ENCODE measurements at places on chromosomes 2 and 18.

- no peak for DNase-seq
These were observed 1142.1 kb downstream of the DPP10 start for GRCh38 chr2:115584507-115584906.

DNA sequence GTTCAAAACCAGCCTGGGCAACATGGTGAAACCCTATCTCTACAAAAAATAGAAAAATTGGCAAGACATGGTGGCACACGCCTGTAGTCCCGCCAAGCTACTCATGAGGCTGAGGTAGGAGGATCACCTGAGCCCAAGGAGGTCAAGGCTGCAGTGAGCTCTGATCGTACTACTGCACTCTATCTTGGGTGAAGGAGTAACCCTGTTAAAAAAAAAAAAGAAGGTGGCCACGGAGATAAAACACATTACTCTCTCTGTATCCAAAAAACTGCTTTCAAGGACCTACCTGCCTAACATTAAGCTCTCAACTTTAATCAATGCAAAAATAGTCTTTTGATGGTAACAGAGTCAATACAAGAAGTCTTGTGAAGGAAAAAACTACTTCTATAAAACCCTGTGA lies 57.3 kb downstream of the BAZ2B start:
- no peak for DNase-seq

- DNase-seq, result no peak
These were observed 193.2 kb downstream of the INO80D start for GRCh38 chr2:205892665-205893259.

GRCh38 chr2:205692104-205692503 lies 9.8 kb downstream of the NRP2 start:
- DNase-seq, result peak; percentile 59

DNA sequence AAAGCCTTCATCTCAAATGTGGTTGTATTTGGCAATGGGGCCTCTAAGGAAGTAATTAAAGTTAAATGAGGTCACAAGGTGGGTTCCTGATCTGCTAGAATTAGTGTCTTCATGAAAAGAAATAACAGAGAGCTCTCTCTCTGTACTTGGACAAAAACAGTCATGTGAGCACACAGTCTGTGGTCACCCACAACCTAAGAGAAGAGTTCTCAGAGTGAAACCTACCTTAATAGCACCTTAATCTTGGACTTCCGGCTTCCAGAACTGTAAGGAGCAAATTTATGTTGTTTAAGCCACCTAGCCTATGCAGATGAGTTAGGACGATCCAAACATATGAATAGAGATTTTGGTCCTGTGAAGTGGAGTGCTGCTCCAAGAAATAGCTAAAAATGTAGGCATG lies 758.9 kb downstream of the LRRTM4 start:
- DNase-seq, result no peak

DNA sequence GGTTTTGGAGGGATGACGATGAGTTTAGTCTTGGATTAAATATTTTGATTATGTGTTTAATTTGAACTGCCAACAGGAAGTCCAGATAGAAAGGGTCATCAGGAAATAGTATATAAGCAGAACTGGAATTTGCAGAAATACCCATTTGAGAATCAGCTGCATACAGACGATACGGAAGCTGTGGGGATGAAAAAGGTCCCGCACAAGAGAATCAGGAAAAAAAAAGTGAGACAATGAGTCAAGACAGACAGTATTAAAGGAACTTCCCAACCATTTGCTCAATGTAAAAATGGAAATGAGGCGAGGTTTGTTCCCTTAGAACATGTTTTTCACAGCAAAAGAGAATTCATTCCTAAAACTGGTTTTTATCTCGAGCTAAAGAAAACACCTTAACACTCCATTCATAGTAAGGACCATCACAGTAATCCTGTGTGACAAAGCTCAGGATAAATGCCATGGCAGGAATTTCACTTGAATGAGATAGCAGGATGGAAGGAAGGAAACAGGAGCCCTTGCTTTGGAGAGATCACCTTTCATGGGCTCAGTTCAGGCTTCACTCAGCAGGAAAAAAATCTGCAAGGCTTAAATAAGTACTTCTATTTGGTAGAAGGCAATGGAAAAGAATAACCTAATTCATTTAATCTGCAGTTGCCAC lies 29.3 kb downstream of the BCL2 start:
- DNase-seq, result no peak

- peak; percentile 40 for DNase-seq
These were observed 13.2 kb downstream of the TSHZ1 start for GRCh38 chr18:75223687-75224347.

DNA sequence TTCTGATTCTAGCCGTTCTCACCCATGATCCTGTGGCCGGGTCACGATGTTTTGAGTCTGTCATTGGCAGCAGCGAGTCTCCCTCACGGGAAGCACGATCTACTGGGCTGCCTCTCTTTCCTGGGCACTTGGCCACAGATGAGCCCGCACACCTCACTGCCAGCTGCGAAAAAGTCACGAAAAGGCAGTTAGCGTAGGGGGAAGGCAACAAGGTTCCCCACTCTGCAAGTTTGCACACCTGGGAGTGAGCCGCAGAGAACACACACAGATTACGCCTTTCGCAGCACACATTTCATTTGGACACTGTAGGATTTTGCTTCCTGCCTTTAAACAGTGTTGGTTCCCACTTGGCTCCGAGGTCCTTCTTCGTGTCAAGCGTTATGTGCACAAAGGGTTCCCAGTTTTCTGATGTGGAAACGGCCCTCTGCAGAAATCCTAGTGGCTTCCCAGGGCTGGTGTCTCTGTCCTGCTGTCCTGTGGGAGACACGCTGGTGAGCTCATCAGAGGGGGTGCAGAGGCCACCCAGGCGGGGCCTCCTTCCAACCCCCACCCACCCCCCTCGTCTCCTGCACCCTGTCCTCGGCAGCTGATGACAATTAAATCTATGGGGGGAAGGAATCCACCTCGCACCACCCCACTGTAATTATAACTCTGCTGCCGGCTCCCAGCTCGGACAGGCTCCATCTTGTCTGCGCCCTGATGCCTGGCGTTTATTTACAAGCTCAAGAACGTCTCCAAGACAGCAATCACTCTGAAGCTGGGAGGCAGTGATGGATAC lies 157.3 kb upstream of the SALL3 start:
- DNase-seq, result no peak

- DNase-seq, result peak; percentile 63
These were observed 116.0 kb downstream of the TNS1 start for GRCh38 chr2:217886720-217887309.

- DNase-seq, result peak; percentile 31
These were observed 38.0 kb upstream of the NEDD4L start for GRCh38 chr18:58005885-58006523.

DNA sequence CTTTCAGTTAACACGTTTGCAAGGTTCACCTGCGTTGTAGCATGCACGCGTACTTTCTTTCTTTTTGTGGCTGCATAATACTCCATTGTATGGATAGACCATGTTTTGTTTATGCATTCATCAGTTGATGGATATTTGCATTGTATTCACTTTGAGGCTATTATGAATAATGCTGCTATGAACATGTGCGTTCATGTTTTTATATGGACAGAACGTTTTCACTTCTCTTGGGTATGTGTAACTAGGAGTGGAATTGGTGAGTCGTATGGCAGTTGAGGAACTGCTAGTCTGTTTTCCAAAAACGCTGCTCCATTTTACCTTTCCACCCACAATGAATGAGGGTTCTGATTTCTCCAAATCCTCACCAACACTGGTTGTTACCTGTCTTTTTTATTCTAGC lies 244.3 kb downstream of the GLI2 start:
- DNase-seq, result no peak

- DNase-seq, result no peak
These were observed 583.7 kb upstream of the HNMT start for GRCh38 chr2:137380610-137381009.

- DNase-seq, result peak; percentile 63
These were observed at the start of gene FAM124B for GRCh38 chr2:224401641-224402342. TSS of gene FAM124B (minus strand) at chr2:224402107. CDS start at chr2:224401768, 339 bp downstream.

GRCh38 chr2:182504903-182505302 lies 78.1 kb upstream of the PDE1A start:
- peak; percentile 71 for DNase-seq

GRCh38 chr2:95359031-95359430 lies 43.5 kb upstream of the FAHD2A start:
- peak; percentile 76 for DNase-seq

DNA sequence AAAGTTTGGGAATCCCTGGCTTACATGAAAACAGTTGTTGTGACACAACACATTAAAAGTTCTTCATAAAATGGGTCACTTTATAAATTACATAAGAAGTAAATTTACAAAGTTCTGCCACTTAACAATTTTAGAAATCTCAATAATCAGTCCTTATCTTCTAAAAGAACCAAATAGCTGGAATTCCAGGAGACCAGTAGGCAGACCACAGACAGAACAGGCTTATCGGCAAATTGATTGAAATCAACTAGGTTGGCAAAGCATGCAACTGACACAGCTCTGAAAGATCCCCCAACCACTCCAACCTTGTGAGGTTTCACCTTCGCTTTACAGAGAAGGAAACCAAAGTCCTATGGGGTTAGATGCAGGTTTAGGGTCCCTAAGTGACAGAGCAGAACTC lies 103.0 kb downstream of the DNER start:
- peak; percentile 28 for DNase-seq

GRCh38 chr2:118903029-118903351 lies 39.0 kb upstream of the MARCO start:
- no peak for DNase-seq

DNA sequence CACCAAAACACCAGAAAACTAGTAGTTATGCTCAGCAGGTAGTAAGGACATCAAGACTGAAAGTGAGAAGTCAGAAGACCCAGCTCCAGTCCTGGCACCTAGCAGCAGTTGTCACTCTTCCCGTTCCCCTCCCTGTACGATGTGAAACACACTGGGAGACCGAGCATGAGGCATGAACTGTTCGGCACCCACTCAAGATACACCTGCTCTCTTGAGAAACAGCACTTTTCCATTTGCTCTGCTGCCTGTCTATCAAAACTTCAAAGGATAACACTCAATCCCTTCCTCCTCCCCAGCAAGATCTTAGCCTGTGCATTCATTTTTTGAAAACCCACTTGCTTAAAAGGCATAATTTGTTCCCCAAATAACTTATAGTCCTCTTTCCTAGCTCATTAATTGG lies 123.9 kb downstream of the PLEKHM3 start:
- DNase-seq, result no peak

DNA sequence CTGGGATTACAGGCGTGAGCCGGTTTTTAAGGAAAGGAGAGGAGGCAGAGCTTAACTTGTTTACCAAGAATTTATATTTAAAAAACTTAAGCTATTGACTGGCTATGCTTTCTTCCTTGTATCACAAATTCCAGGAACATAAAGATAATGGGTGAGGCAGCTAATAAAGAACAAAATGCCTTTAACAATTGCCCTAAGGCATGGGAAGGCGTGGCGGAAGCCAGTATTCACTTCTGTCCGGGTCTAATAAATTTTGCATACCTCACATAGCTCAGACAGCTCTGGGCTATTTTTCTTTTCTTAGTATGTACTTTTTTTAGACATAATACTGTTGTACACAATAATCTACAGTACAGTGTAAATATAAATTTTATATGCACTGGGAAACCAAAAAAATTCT lies 1.0 kb upstream of the LDAH start:
- DNase-seq, result peak; percentile 26

DNA sequence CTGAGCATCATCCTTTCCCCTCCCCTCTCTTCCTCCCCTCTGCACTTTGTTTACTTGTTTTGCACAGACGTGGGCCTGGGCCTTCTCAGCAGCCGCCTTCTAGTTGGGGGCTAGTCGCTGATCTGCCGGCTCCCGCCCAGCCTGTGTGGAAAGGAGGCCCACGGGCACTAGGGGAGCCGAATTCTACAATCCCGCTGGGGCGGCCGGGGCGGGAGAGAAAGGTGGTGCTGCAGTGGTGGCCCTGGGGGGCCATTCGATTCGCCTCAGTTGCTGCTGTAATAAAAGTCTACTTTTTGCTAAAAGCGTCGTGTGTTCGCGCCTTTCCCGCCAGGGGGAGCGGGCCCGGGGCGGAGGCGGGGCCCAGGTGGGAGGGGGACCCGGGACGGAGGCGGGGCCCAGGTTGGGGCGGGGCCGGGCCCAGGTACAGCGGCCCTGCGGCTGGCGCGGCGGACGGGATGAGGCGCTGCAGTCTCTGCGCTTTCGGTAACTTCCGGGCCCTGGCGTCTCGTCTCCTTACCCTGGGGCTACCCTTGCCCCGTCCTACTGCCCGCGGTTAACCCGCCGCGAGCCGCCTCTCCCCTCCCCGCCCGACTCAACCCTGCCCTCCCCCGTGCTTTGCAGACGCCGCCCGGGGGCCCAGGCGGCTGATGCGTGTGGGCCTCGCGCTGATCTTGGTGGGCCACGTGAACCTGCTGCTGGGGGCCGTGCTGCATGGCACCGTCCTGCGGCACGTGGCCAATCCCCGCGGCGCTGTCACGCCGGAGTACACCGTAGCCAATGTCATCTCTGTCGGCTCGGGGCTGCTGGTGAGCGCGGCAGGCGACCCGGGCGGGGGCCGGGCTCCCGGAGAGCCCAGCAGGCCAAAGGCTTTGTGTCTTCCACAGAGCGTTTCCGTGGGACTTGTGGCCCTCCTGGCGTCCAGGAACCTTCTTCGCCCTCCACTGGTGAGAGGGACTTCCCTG lies at the start of gene KRTCAP3:
KRTCAP3 (plus strand) TSS at position 424 of the 962 bp plus-strand sequence; CDS start at position 456, 32 bp downstream.
- DNase-seq, result no peak

- no peak for DNase-seq
These were observed 446.0 kb downstream of the XIRP2 start for GRCh38 chr2:167334146-167334742.

GRCh38 chr2:9092383-9093282 lies 89.1 kb upstream of the MBOAT2 start:
- DNase-seq, result no peak

DNA sequence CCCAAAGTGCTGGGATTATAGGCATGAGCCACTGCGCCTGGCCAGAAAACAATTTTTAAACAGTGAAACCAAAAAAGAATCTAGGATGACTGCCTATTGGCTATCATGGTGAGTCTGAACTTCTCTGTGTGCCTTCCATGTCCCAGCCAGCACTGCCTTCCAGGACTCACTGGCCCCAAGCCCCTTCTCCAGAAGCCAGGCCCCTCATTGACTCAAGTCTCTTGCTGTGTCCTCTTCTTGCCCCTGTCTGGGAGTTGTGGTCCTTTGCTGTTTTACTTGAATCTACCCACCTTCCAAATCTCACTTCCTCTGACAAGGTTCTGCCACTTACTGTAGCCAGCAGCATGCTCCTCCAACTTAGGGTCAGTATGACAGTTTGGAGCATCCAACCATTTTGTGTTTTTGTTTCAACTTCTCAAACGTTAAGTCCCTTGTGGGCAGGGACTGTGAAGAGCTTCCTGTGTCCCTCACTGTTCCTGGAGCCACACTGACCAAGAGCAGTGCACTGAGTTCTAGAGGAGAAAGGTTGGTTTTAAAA lies 41.7 kb downstream of the ST3GAL5 start:
- no peak for DNase-seq

DNA sequence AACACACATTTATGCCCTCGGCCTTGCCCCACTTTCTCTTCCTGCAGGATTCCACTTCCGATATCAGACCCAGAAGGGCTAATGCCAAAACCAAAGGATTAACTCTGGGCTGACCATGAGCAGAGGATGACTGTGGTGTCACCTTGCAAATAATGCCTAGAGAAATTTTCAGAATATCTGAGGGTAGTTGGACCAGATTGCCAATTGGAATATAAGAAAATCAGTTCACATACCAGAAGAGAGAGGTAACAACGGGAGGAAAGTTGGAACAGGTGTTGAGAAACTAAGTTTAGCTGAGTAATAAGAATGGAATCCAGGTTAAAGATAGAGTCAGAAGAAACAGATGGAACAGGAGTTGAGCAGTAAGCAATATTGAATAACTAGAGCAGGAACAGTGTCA lies 232.7 kb upstream of the UBE2E3 start:
- DNase-seq, result no peak

- DNase-seq, result peak; percentile 62
These were observed 240.9 kb upstream of the GULP1 start for GRCh38 chr2:188050726-188051125.

- no peak for DNase-seq
These were observed 26.2 kb downstream of the INPP4A start for GRCh38 chr2:98470851-98471255.

GRCh38 chr18:73594749-73595148 lies 552.9 kb downstream of the FBXO15 start:
- DNase-seq, result peak; percentile 2
